Stimulated activated CD4-positive, alpha-beta T cell treated with anti-CD3 and anti-CD28 coated beads, Interleukin-15, amount 100 ng/mL, for 1 hour (primary cell): ENCODE measurements at places on chromosomes 6 and 20.

DNA sequence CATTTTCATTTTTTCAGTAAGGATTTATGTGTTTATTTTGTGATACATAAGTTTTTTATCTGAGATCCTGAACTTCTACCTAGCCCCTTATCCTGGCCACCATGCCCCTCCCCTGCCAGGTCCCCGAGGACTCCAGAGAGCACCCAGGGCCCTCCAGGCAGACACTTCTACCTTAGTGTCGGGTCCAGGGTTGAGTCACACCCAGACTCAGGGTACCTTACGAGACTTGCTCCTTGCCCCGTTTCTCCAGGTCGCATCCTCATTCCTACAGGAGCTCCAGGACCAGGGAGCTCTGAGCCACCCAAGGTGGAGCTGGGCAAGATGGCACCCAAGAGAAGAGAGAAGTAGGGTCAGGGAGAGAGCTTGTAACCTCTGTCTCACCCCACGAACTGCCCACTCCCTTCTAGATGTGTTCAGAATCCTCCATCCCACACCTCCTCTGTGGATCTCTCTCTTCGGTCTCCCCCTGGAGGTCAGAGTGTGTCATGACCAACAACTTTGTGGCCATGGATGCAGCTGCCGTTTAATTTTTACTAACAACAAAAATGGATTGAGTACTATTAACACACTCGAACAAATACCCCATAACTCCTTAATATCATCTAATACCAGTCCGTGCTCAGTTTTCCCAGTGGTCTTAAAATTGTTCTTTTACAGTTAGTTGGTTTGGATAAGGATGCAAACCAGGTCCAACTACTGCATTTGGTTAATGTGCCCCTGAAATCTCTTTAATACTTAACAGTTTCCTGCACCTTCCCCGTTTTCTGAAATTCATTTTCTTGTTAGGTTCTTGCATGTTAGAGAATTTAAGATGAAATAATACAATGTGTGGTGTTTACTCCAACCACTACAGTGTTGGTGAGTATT, 130.6 kb upstream of the INSM1 start:
- no peak for DNase-seq

DNA sequence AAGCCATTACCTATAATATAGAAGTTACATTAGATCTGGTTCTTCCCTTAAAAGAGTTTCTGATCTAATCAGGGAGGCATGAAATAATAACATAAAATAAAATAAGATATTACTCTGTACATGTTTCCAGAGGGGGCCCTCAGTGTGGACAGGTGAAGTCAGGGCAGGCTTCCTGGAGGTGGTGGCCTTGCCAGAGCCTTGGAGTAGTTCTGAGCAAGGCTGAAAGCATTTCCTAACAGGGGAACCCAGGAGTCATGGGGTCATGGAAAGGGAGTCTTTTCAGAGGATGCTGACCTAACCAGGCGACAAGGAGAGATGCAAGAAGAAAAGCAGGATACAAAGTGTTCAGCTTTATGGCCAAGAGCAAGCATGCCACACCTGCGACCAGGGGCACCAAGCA, 471.3 kb upstream of the AGPAT4 start:
- no peak for DNase-seq

DNA sequence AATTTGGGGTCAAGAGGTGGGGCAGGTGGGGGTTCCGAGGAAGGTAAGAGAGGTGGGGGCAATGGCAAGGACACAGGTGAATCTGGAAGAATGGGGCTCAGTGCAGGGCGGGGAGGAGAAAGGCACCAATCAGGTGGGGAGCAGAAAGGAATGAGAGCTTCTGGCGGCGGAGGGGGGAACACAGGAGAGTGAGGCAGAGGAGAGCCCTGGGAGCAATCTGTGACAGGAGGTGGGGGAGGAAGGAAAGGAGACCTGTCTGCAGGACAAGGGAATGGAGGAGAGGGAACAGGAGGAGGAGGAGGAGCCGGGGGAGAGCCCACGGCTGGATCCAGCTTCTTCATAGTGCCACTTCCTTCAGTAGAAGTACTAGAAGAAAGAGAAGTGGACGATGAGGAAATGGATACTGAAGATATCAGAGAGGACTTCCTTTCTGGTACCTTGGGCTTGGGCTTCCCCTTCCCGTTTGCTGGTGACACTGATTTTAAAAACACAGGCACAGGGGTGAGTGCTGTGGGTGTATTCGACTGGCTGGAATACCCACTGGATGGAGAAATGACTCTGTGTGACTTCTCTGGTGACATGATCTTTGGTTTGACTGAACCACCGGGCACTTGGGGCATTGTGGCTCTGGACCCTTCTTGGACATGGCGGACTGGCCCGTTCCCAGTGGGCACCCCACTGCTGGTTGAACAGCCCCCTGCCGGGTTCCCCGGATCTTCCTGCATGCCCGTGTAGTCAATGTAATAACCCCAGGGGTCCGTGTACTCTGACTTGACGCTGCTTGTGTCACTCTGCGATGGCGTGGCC, 27.4 kb downstream of the HEBP2 start:
- DNase-seq, result no peak

GRCh38 chr6:163937071-163937470, 522.6 kb downstream of the QKI start:
- DNase-seq, result no peak

- no peak for DNase-seq
Measured at GRCh38 chr6:138031850-138032249, 75.4 kb downstream of the PERP start.

GRCh38 chr6:43061861-43062260, 2.4 kb downstream of the KLC4 start:
- no peak for DNase-seq

GRCh38 chr6:139336488-139336887, 38.0 kb downstream of the CITED2 start:
- no peak for DNase-seq

DNA sequence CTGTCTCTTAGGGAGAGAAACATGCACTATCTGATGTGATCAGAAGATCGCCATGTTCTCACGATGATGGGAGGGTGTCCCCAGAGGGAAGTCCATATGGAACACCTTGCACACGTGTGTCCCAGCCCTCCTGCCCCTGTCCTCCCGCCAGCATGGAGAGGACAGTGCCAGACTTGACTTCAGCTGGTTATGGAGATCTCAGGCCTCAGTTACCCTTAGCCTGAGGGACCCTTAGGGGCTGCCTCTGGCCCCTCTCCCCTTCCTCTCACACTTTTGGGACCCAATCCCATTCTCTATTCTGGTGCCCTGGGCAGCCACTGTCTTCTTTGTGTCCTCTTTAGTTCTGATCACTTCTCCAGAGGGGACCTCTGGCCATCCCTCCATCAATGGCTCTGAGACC, 1.6 kb downstream of the TREML4 start:
- no peak for DNase-seq
